ENCODE measurements at places on chromosomes 4 and X. TPM values are rescaled to one million over a fixed set of nuclear protein-coding genes. Genes with fewer than 3 reads are reported as not detected.

STATH gene
- not detected for total RNA-seq

TEX13A gene
- total RNA-seq: not detected

FDCSP gene
- total RNA-seq: not detected

DNA sequence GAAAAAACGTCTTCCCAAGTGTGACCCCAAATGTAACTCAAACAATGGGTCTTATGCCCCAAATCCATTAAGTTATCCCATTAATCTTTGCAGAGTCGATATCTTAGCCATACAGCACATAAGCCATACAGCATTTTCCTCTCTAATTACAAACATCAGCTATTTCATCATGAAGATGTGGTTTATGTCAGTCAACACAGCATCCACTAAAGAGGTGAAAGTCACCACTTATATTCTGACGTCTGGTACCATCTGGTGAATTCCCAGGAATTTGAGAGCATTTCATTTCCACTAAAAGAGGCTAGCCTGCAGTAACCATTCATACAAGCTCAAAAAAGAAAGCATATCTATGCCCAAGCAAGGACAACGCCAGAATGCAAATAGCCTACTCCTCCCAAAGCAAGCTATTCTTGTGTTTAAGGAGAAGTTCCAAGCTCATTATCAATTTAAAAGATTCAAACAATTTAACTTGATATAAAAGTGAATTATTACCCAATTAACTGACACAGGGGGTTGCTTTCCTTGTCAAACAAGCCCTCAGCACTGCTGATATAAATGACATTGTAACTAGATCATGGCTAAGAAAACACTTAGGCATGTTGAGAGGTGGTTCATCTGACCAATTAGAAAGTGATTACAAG, 203.3 kb downstream of the ANTXR2 start:
- DNase-seq: no peak

GRCh38 chr4:129314781-129315180, 218.8 kb downstream of the C4orf33 start:
- no peak for DNase-seq

GRCh38 chr4:106344647-106344970, 24.0 kb downstream of the GIMD1 start:
- DNase-seq: no peak

DNA sequence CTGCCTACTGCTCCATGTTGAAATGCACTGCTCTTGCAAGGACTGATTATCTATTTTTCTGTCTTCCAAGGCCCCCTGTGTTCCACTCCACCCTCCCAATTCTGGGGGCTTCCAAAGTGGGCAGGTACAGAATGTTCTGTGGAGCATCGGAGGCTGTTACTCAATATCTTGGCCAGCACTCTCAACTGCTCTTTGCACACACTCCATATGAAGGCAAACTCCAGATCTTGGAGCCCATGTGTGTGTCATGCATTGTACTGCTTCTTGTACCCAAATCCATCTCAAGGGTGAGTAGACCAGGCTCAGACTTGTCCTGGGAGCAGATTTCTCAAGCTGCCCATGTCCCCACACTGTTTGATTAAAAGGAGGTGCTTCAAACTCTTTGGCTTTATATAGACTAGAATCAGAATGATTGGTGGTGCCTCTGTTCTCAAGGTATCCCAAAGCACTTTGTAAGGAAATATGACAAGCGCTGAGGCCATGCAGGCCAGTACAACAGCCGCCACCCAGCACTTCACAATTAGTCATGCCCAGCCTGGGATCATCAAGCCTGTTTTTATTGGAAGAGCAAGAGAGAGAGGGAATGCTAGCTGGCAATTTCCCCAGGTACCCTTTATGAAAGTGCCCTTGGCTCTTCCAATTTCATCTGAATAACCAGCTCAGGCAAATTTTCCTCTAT, 44.3 kb downstream of the AR start:
- DNase-seq: no peak

- DNase-seq: no peak
Observed at GRCh38 chrX:11439846-11440245, 146.6 kb downstream of the AMELX start.

DNA sequence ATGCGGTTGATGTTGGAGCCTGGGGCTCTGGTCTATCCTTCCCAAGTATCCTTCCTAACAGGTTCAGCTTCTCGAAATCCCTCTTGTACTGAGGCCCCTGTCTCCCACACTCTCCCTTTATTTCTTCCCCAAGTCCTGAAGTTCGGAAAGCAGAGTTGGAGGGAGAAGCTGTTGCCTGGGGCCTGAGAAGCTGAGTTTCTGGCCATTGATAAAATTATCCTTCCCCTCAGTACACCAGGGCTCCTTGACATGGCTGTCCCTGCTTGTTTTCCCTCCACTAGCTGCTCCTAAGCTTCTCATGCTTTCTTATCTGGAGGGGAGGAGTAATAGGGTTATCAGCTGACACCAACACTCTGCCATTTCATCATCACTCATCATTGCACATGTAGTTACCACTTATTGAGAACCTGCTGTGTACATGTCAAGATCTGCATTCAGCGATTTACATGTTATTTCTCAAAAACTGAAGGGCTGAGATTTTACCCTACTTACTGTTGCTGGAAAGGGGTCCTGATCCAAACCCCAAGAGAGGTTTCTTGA, 58.0 kb downstream of the FUNDC1 start:
- DNase-seq: no peak
